ENCODE measurements at places on chromosomes 12 and 14.

DNA sequence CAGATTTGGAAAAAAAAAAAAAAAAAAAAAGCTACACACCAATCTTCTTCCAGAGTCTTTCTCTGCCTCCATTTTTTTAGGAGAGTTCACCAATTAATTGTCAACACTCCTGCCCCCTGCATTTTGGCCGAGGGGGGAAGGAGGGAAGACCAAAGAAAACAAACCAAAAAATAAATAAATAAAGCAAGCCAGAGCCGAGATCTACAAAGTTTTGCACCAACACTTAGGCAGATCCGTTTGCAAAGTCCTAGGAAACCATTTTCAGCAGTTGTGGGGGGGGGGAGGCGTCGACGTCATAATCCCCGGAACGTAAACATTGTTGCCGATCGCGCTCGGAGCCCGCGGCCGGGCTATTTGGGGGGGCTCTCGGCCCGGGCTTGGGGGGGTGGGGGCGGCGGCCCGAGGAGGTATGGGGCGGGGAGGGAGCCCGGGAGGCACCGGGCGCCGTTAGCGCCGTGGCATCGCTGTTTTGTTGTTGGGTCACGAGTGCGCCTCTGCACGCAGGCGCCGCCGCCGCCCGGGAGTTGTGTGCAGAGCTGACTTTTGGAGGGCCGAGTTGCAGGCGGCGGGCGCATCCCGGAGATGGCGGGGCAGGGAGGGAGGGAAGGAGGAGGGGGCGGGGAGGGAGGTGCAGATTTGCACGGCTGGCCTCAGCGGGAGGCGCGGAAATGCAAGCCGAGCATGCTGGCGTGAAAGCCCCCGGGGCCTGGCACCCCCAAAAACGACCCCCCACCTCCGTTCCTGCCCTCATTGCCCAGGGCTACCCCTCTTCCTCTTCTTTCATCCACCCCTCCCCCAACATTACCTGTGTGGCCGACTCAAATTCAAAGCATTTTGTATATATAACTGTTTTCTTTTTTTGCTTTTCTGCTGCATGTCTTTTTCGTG lies 598 bp downstream of the KDM2B start:
- DNase-seq, result peak; percentile 63

DNA sequence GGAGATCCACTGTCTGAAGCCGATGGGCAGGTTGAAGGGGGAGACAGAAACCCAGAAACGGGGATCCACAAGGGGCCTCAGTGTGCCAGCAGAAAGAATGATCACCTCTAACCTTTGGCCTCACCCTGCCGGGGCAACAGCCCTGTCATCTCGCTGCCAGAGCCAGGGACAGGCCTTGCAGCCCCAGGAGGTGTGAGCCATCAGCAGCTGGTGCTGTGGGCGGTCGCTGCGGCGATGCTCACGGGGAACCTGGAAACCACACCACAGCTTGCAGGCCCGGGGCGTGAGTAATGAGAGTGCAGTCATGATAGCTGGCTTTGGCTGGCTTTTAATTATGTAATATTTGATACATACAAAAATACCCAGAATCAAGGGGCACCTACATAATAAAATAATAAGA lies 4.7 kb upstream of the TTC7B start:
- DNase-seq, result peak; percentile 71

DNA sequence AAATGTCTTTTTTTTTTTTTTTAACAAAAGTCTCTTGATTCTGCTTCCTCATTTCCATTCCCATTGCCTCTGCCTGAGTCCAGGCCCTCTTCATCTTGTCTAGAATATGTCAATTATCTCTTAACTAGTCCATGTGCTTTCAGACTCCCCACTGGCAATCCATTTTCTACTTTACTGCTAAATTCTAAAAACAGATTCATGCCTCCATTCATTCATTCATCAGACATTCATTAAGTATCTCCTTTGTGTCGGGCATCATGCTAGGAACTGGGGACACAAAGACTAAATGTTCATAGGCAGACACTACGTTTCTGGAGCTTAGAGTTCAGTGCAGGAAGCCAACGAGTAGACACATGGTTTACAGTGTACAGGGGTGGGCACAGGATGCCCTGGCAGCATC lies 9.6 kb upstream of the NEDD1 start:
- no peak for DNase-seq

GRCh38 chr12:124915239-124916236 lies 1.1 kb upstream of the UBC start:
- peak; percentile 48 for DNase-seq

DNA sequence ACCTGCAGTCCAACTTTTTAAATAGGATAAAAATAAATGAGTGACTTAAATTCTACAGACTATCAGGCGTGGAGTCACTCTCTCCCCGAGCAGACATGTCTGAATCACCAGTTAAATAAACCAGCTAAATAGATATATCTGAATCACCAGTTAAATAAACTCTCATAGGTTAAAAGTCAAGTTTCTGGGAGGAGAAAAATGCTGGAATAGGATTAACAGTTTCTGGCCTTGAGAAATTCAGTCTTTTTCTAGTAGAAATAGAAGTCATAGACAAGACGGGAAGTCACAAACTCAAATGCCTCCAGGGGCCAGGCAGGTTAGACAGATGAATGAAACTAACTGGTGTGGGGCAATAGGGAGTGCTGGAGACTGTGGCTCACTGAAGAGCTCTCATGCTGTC lies 258.6 kb upstream of the TMEM132C start:
- DNase-seq, result no peak

DNA sequence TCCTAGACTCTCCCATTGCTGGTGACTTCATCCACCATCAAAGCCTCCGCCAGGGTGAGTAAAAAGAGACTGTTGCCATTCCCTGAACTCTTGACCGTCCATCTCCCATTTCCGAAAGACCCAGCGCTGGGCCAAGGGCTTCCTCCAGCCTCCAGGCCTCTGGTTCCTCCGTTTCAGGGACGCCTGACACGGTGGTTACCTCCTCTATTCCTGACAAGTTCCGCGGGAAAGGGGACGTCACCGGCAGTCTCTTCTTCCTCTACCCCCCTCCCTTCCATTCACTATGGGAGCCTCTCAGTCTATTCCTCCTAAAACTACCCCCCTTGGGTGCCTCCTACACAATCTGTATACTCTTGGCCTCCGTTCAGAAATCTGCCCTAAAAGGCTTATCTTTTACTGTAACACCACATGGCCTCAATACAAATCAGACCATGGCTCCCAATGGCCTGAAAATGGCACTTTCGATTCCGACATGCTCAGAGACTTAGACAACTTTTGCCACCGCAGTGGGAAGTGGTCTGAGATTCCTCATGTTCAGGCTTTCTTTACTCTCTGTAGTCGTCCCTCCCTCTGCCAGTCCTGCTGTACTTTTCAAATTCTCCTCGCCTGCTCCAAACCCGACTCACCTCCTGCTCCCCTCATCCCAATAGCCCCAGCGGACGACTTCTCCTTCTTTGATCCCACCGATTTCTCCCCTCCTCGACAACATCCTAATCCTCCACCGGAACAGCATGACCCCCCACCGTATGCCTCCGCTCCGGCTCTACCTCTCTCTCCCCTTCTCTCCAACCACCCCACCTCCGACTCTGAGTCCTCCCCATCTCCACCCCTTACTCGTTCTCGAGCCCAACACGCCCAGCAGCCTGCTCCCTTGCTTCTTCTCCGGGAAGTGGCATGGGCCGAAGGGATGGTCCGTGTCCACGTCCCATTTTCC lies 70.4 kb downstream of the MOK start:
- no peak for DNase-seq

DNA sequence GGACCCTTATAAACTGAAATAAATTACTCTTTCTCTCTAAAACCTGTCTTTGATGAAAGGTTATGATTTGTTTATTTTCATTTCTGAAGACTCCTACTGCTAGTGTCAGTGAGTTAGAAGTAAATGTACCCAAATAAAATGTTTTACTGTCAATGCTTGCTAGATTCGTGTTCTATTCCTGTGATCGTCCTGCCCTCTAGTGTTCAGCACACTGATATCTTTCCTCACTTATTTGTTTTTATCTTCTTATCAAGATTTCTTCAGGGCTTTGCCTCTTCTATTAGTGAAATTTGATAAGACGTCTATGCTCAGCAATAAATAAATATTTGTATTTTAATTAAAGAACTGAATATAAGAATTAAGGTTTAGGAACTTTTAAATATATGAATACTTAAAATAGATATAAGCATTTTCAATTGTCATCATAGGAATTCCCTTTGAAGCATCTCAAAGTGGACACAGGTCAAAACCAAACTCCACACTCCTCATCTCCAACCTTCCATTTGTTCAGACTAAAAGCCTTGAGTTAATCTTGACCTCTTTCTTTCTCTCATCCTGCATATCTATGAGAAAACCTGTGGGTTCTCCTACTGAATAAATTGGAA lies 75.8 kb downstream of the C12orf50 start:
- no peak for DNase-seq

- DNase-seq, result no peak
Measured at GRCh38 chr14:28612414-28612813, 154.2 kb upstream of the FOXG1 start.

DNA sequence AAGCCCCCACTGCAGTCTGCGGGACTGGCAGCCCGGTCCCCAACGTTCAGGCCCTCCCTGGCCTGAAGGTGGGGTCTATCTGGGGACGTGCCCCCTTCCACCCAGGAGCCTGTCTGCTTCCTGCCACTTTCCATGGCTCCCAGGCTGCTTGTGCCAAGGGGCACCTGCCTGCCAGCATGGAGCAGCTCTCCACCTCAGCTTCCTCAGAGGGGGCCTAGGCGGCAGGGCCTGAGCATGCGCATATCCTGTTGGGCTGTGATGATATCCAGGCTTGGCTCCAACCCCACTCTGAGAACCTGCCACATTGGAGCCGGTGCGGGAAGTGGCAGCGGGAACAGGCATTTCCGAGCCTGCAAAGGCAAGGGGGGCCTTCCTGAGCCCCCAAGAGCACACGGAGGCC lies 57.4 kb downstream of the FUT8 start:
- no peak for DNase-seq

- no peak for DNase-seq
Measured at GRCh38 chr12:123707466-123707865, 4.7 kb upstream of the ATP6V0A2 start.

GRCh38 chr12:59115526-59115925 lies 195.2 kb upstream of the LRIG3 start:
- no peak for DNase-seq

Measured in activated CD4-positive, alpha-beta T cell treated with anti-CD3 and anti-CD28 coated beads for 4 hours (primary cell).